ENCODE measurements at places on chromosomes 16 and 17.

- no peak for DNase-seq
Observed at GRCh38 chr16:82301146-82301755, 131.2 kb upstream of the MPHOSPH6 start.

GRCh38 chr17:55238931-55239297 is 25.8 kb upstream of the HLF start:
- no peak for DNase-seq

GRCh38 chr16:49055291-49055690 is 226.3 kb downstream of the CBLN1 start:
- no peak for DNase-seq

DNA sequence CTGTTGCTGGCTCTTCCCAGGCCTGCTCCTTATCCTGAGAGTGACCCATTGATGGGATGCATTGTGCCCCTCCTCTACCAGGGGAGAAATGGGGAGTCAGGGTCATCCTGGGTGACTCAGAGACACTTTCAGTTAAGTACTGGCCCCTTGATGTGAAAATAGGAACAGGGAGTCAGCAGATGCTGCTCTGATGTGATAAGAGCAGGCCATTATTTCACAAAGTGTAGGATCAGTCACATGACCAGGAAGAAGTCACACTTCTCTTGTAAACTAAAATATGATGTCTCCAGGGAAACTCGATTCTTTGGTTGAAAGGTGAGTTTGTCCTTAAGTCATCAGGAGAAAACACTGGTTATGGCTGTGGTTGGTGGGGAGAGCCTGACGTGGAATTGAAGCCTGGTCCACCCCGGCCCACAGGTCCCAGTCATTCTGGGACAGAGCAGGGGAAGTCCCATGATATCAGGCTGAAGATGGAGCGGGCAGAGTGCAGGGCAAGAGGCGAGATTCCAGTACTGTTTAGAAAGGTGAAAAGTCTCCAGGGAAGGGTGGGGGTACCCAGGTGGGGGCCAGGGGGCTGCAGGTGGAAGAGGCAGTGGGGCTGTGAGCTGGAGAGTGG is 88.6 kb upstream of the NLRP1 start:
- no peak for DNase-seq

GRCh38 chr16:78100112-78100467 is 636 bp downstream of the WWOX start:
- no peak for DNase-seq

- peak; percentile 20 for DNase-seq
Observed at GRCh38 chr16:641326-642188, at the start of gene MCRIP2. TSS of gene MCRIP2 (plus strand) at chr16:641828. CDS start at chr16:641992, 164 bp downstream.

DNA sequence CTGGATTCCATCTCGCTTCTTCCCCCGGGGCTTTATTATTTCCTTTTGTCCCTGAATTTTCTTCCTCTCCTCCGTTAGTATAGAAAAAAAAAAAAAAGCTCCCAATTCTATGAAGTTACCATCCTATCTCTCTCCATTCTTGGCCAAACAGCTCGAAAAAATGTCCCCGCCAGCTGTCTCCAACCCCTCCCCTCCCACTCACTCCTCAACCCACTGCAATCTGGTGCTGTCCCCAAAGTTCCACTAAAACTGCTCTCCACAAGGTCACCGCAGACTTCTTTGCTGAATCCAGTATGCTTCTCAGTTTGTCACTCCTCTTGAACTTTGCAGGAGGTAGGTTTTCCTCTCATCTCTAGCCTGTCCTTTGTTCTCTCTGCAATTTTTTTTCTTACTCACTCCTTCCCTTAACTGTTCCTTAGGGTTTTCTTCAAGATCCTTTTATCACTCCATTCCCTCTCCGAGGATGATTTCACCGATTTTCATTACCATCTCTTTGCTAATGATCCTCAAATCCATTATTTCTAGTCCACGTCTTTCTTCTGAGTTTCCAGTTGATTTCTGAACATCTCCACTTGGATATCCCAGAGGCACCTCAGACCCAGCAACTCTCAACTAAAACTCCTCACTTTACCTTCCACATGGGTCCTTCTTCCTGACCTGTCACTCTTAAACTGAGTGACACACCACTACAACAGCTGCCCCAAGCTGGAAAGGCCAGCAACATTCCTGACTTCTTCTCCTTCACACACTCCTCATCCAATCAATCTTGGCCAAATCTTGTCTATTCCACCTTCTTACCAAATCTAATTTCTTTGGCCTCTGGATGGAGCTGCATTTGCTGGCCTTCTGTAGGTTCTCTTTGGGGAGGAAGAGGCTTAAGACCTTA is 1.5 kb upstream of the SUMO2 start:
- no peak for DNase-seq

- DNase-seq: no peak
Observed at GRCh38 chr16:71675380-71675779, 49.1 kb downstream of the PHLPP2 start.

GRCh38 chr17:5821803-5822202 is 237.5 kb upstream of the NLRP1 start:
- DNase-seq: no peak

- DNase-seq: no peak
Observed at GRCh38 chr16:85195900-85196772, 83.9 kb upstream of the CIBAR2 start.

GRCh38 chr17:83067071-83067717 is 12.2 kb upstream of the METRNL start:
- DNase-seq: no peak

DNA sequence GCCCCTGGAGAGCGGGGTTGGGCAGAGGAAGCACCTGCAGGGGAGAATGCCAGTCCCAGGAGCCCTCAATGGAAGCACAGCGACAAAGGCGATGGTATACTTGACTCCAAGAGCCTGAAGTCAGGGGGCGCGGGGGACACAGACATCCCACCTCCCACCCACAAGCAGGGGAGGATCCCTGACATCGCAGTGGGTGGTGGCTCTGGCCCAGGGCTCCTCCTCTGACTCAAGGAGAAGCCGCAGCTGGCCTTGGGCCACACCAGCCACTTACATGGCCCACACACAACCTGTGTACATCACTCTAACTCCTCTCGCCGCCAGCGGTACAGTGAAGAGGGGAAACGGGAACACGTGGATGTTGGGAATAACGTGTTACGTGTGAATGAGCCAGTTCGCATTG is 44.3 kb downstream of the FZD2 start:
- DNase-seq: no peak

DNA sequence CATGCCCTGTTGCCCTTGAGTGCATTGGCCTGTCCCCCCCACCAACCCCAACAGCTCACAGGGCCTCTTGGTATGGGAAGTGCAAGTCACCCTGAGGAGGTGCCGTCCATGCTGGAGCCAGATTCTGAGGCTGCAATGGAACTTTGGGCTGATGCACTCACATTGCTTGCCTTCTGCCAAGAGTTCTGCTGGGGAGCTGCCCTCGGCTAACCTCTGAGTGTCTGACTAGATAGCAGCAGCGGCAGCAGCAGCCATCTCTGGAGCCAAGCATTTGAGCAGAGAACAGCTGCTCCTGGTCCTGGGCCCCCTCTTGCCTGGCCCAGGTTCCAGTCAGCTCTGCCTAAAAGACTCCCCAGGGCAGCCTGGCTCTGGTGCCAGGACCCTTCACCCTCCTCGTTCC is 61.5 kb downstream of the GNAO1 start:
- DNase-seq: no peak

DNA sequence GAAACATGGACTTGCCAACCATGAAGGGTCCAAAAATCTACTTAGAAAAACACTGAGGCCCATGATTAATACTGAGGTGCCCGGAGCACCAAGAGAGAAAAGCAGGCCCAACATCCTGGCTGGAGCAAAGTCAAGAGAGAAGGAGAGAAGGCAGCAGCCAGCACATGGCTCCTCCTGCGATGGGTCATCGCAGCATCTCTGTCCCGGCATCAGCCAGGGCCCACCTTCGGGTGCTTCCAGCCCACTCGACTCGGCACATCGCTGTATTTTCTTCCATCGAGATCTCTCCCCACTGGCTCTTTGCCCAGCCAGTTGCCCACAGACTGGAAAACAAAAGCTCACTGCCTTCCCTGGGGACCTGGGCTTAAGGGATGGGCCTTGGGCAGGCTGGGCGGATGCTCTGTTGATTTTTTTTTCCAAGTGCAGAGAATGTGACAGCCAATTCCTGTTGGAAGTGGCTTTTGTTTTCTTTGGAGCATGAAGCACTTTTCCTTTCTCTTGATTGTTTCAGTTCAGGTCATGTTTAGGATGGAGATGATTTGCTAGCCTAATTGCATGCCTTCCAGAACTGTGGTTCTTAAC is 58.1 kb downstream of the CYB5B start:
- DNase-seq: no peak

GRCh38 chr17:82314727-82315605 is 2.4 kb downstream of the CD7 start:
- DNase-seq: no peak

- no peak for DNase-seq
Observed at GRCh38 chr16:87824016-87824990, 45.0 kb downstream of the SLC7A5 start.

DNA sequence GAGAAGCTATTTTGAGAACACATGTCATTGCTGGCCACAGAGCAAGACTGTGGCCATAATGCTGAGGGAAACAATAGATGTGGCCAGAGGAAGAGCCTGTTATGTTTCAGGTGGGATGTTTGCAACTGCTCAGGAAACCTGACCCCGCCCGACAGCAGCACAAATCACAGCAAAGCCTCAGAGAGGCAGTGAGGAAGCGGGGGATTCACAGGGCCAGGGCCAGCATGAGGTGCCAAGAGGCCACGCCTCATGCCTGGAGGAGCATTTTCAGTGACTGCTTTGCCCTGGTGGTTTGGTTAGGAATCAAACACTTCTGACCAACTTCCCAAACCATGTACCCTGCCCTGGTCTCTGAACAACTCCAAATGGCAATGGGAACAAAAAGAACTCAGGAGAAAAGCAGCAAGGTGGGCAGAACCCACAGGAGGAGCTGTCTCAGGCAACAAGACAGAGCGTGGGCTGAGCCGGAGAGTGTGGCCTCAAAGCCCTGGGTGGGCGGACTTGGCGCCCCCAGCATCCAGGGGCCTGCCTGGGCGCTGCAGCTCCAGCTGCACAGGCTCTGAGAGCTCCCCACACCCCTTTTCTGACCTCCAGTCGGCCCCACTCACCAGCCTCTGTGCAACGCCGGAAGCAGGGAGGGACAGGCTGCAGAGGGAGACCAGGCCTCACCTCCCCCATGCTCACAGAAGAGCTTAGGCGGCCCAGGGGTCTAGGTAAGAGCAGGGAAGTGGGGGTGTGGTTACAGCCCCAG is 20.6 kb downstream of the HIC1 start:
- no peak for DNase-seq

DNA sequence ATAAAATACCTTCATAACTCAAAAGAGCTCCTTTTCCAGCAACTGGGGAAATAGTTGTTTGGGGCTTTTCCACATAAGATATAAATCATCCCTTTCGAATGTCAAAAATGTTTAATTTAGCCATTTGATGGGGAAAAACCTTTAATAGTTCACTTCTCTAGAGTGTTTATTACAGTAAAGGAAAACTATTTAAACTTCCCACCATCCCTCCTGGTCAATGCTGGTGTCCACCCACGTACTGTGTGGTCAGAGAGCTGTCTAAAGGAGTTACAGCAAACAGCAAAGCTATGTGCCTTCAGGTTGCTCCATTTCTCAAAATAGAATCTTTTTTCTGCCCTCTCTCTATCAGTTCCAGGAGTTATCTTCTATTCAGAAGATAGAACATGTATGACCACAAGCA is 33.5 kb downstream of the KANSL1 start:
- no peak for DNase-seq
